ENCODE measurements at places on chromosomes 2 and 18. TPM values are rescaled to one million over a fixed set of nuclear protein-coding genes. Genes with fewer than 3 reads are reported as not detected.

DNA sequence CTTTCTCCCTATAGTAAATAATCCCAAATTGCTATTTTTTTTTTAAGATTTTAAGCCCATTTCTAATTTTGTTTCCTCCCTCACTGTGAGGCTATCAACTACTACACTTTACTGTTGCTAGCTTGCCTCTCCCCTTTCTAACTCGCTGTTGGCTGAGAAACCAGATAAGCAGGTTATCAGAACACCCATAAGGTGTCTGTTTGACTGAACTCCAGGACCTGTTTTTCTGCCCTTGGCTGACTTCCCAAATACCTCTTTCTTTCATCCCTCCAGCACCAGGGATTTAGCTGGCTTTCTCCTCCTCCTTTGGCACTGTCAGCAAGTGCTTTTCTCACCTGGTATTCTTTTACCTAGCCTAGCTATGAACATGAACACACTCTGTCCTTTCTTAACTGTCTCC lies 11.1 kb downstream of the TRAK2 start:
- no peak for DNase-seq

DNA sequence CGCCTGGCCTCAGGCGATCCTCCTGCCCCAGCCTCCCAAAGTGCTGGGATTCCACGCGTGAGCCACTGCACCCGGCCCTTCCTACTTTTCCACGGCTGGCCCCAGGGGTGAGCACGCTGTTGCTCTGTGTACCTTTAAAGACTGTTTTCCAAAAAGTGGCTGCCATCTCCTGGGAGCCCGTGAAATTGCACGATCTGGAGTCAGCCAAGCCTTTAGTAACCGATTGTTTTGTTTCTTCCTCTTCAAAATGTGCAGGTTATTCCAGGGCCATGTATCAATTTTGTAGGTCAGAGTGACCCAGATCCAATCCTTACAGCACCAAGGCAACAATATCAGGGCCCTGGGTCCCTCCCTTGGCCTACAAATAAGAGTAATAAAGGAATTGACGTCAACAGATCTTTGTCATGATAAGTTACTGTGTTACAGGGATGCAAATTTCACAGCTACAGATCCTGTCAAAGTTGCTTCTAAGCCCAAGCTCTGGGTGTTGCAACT lies 135.6 kb upstream of the ZNF236 start:
- DNase-seq = no peak

PROKR1 gene
- total RNA-seq = 0.11 TPM

GRB14 gene
- total RNA-seq = 11.6 TPM

GRCh38 chr18:22346953-22347605 lies 70.6 kb downstream of the CTAGE1 start:
- no peak for DNase-seq

DNA sequence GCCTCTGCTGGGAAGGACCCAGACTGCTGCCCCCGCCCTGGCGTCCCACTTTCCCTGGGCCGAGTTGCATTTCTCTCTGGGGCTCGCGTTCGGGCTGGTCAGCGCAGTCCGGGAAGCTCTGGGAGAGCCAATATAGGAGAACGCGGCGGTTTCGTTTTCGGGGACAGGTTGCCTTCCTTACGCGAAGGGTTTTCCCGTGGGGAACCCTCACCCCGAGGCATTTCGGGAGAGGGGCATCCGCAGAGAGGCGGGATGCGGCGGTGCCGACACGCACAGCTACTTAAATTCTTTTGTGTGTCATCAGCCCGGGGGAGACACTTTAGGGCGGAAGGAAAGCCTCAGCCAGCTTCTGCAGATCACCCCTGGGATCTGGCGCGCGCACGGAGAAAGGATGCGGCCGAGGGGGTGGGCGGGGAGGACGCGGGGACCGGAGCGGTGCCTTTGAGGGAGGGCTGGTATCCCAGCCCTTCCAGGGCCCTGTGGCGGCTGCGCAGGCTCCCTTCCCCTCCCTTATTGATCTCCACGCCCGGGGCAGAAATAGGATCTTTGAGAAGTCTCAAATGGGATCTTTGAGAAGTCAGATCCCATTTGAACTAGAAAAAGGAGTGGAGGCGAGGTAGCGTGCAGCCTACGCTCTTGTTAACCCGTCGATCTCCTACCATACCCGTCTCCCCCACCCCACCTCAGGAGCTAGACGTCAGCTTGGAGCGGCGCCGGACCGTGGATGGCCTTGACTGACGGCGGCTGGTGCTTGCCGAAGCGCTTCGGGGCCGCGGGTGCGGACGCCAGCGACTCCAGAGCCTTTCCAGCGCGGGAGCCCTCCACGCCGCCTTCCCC lies 1.2 kb downstream of the GATA6 start:
- DNase-seq = no peak

ABCG8 gene
- not detected for total RNA-seq

DNA sequence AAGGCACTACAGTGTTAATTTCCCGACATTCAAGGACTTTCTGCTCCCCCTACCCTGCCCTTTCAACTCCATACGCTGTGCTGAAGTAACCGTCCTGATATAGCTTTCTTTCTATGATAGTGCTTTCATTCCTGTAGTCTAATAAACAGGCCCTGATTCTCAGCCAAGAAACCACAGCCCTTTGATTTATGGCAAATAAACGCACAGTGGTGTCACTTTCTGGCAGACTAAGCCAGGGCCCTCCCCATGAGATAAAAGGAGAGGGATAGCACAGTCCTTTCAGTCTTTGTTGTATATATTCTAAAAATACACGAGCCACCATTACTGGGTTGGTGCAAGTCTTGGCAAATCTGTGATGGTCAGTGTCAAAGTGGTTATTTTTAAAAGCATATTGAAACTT lies 291.2 kb downstream of the ALPK2 start:
- DNase-seq = no peak

DNA sequence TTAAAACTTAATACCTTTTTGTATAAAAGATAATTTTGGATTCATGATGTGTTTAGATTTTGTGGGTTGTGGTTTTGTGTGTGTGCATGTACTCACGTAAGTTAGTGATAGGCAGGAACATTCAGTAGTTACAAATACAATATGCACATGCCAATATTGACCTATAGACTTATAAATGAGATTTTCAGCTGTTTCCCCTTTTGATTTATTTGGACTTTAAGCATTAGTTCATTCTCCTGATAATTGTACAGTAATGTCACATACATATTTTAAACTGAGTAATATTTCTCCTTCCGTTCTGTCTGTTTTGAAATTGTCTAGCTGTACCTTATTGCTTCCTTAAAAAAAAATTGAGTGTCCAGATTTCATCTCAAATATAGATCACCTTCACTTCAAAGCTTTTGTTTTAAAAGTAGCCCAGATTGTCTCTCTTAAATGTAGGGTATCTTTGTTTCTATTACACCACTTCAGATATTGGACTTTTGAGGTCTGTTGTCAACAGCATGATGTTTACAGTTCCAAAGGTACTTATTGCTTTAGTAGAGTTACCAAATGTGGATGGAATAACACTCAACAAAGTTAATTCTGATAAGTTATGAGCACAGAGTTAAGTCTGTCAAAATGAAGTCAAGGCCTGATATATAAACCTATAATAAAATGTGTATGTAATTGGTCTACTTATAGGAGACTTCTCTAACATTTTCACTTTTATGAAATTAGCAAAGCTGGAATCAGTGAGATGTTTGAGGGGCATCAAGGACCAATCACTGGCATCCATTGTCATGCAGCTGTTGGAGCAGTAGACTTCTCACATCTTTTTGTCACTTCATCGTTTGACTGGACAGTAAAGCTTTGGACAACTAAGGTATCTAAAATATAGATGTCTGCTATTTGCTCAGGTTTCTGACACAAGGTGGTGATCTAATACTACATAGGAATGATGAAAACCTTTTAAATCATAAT lies 42.0 kb downstream of the DYNC1I2 start:
- no peak for DNase-seq

ALMS1 gene
- 40.6 TPM for total RNA-seq

DNA sequence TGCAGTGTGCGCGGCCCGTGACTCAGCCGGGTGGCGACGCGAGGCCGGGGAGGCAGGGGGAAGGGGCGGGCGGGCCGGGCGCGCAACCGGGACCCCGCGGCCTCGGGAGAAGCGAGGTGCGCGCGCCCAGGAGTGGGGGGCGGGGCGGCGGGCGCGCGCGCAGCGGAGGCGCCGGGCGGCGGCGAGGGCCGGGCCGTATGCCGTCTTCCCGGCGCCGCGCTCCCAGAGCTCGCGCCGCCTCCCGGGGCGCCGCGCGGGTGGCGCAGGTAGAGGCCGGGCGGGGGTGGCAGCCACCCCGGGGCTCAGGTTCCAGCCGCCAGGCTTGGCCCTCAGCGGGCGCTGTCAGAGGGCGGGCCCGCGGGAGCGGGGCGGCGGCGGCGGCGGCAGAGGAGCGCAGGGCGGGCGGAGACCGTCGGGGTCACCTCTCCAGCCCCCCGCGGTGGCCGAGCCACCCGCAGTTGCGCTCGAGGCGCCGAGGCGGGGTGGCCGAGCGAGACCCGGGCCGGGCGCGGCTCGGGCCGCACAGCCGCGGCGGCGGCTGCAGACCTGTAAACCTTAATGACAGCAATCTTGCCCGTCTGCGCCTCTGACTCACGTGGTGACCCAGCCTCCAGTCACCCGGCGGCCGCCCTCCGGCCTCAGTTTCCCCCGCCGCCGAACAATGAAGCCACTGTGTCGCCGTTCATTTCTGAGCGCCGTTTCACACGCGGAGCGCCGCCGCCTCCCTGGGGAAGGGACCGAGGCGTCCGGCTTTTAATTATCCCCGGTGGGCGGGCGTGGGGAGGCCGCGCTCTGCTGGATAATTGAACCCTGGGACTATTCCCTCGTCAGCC lies 25.3 kb upstream of the SMAD7 start:
- DNase-seq = peak; percentile 54

RAB27B gene
- total RNA-seq = 1.3 TPM

DNA sequence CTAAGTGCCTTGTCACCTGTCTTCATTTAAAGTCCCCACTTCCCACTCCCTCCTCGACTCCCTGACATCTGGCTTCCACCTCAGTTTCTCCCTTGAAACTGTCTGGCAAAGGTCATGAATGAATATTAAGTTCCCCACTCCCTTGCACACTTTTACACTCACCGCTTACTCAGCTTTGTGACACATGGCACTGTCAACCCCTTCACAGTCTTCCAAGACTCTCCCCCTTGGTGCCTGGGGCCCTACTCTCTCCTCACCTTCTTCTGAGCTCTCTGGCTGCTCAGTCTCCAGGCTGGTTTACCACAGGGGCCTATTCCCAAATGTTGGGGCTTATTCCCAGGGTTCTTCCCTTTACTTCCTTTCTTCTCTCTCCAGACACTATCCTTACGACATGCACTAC lies 17.9 kb upstream of the PTPN4 start:
- DNase-seq = no peak

DNA sequence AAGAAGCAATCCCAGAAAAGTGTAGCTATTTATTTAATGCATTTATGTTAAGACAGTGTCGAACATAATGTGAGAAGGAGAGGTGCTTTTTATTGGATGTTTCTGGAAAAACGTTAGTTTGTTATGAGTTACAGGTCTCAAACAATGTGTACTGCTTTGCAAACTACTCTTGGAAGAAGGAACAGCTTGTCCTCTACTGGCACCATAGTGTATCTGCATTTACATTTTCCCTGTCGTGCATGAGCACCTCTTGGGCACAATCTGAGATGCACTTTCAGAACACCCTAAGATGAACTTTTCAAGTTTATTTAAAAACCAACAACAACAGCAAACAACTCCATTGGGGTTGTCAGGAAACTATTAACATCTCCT lies 22.8 kb downstream of the CCNYL1 start:
- DNase-seq = no peak

DNA sequence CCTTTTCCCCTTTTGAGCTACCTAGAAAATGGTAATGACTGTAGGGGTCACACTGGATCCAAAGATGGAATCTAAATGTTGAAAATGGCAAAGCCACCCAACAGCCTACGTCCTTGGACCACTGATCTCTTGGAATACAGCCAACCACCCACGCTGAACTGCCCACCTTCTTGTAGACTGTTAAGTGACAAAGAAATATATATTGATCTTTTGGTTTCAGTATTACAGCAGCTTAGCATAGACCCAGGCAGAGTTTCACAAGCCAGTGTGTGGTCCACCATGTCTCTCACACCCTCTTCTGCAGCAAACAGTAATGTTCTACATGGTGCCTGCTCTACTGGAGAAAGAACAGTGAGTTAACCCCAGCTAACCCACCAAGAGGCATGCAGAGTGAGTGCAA lies 20.2 kb downstream of the CACNB4 start:
- DNase-seq = no peak

- no peak for DNase-seq
Measured at GRCh38 chr2:122652670-122653069, 897.2 kb downstream of the TSN start.

DNA sequence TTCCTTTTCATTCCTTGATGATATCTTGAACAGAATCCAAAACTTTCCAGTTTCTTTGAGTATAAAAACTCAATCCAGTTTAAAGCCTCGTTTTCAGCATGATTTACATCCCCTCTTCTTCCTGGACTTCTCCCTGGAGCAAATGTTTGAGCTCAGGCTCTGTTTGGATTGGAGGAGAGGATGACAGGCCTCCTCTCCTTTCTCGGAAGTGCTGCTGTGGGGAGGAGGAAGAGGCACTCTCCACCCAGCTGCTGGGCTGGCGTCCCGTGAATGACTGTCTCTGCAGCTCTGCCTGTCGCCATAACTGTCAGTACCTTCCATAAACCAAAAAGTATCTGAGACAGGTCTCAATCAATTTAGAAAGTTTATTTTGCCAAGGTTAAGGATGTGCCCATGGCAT lies 238.2 kb upstream of the AGAP1 start:
- no peak for DNase-seq

DNA sequence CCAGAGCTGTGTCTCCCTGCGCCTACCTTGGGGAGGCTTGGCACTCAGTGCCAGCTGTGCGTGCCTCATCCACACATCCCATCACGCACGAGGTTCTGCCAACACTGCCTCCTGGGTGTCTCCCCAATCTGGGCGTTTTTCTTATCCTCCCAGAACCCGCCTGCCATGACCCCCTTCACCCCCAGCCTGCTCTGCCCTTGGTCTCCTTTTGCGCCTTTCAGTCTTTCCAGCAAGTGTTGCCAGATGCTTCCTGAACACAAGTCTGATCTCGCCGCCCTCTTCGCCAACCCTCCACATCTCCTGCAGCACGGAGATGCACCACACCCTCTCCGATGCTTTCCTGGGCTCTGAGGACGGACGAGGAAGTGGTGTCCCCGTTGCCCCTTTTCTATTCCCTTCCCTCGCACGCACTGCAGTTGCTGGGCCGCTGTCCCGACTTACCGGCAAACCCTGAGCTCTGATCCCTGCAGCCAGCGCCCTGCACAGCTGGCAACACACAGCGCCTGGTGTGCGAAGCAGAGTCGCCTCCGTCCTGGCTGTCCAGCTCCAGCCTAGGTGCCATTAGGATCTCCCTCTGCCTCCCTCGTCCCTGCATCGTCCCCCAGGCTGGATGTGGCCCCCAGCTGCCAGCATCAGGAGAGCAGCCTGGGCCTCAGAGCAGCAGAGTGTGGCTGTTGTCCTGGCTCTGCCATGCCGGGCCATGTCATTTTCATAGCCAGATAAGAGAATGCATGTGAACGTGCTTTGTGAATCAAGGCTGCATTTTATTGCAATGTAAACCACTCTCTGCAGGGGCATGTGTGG lies 22.6 kb upstream of the ALLC start:
- peak; percentile 32 for DNase-seq

- DNase-seq = no peak
Measured at GRCh38 chr2:121475811-121476571, 54.7 kb upstream of the RNU4ATAC start.

All from mesothelial cell of epicardium (in vitro differentiated cells).